ENCODE measurements at places on chromosomes 1 and 21.

DNA sequence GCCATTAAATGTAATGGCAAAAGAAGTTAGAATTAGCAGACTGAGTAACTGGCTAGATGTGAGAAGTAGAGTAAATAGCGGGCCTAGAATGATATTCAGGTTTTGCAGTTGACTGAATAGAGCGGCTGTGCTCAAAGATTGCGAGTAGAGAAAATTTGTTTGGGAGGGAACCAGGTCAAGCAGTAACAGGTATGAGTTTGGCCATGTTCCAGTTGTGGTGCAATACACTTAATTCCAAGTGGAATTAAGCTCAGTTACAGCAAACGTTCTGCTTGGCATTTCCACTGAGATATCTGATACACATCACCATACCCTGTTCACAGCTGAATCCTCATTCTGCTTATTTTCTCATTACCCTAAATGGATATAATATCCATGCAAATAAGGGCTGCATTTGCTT lies 1382.9 kb downstream of the MRPL39 start:
- no peak overlapping the region for H3K4me3 ChIP-seq
- H3K27ac ChIP-seq = no peak overlapping the region
- H3K27me3 ChIP-seq = no peaks in the 10 kb centered on the region
- no peaks in the 10 kb centered on the region for H3K4me1 ChIP-seq
- no peak for DNase-seq

DNA sequence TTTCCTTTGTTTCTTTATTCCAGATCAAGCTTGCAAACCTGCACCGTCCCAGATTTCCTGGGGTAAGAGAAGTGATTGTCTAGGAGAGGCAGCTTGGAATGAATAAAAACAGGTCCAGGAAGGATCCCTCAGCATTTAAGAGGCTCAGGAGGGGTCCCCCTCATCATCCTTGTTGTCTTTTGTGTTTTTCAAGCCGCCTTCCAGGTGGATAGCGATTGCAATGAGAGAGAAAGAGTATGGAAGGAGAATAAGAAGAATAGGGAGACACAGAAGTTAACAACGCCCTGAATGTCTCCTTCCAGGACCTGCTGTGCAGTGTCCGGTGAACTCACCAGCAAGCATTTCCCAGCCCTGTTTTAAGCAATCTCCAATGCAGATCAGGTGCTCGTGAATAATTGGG lies 8.5 kb downstream of the ERG start:
- peaks cover 3% of the 10 kb centered on the region for H3K36me3 ChIP-seq
- no peak for DNase-seq
- no peak overlapping the region for H3K27ac ChIP-seq
- no peak overlapping the region for H3K4me3 ChIP-seq
- no peaks in the 10 kb centered on the region for H3K27me3 ChIP-seq

DNA sequence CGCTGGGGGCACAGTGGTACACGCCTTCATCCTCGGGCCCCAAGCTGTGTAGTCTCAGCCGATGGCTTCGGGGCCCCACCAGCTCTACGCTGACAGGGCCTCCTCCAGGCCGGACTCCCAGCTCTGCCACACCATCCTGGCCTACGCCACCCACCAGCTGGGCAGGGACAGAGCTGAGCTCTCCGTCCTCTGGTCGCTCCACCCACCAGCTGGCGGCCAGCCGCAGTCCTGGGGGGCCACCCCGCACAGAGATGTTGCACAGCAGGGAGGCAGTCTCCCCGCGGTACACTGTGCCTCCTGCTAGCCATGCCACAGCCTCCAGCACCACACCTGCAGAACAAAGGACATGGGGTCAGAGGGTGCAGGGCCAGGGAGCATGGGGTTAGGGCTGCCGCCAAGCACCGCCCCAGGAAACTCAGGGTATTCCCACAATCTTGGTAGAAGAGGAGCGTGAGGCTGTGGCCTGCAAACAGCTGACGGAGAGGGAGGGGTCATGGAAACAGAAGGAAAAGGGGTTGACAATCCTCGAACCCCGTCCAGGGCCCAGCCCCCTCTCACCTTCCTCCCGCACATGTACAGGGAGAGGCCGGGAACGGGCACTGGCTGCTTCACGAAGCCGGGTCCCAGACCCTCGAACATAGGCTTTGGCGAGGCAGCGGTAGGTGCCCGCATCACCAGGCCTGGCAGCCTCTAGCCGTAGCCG lies 5.9 kb downstream of the IGSF8 start:
- H3K4me3 ChIP-seq = no peak overlapping the region
- no peak for DNase-seq
- H3K36me3 ChIP-seq = peaks cover 5% of the 10 kb centered on the region
- no peaks in the 10 kb centered on the region for H3K27me3 ChIP-seq
- H3K27ac ChIP-seq = no peak overlapping the region

GRCh38 chr1:153364766-153365666 lies 7.4 kb downstream of the S100A9 start:
- no peak for DNase-seq
- H3K27ac ChIP-seq = no peak overlapping the region
- no peaks in the 10 kb centered on the region for H3K4me1 ChIP-seq

GRCh38 chr1:223216531-223217205 lies 73.6 kb upstream of the TLR5 start:
- H3K27ac ChIP-seq = no peak overlapping the region
- H3K36me3 ChIP-seq = peaks cover 5% of the 10 kb centered on the region
- H3K4me3 ChIP-seq = no peak overlapping the region

- no peaks in the 10 kb centered on the region for H3K36me3 ChIP-seq
- DNase-seq = peak; percentile 94
- H3K27me3 ChIP-seq = peaks cover 3% of the 10 kb centered on the region
- peak overlapping the region; percentile 81 for H3K4me3 ChIP-seq
- H3K27ac ChIP-seq = peak overlapping the region; percentile 61
- H3K4me1 ChIP-seq = peaks cover 43% of the 10 kb centered on the region
These were observed 653 bp upstream of the IFFO2 start for GRCh38 chr1:18957136-18957521.

Data from chondrocyte (in vitro differentiated cells).